ENCODE measurements at places on chromosomes 1 and 21.

DNA sequence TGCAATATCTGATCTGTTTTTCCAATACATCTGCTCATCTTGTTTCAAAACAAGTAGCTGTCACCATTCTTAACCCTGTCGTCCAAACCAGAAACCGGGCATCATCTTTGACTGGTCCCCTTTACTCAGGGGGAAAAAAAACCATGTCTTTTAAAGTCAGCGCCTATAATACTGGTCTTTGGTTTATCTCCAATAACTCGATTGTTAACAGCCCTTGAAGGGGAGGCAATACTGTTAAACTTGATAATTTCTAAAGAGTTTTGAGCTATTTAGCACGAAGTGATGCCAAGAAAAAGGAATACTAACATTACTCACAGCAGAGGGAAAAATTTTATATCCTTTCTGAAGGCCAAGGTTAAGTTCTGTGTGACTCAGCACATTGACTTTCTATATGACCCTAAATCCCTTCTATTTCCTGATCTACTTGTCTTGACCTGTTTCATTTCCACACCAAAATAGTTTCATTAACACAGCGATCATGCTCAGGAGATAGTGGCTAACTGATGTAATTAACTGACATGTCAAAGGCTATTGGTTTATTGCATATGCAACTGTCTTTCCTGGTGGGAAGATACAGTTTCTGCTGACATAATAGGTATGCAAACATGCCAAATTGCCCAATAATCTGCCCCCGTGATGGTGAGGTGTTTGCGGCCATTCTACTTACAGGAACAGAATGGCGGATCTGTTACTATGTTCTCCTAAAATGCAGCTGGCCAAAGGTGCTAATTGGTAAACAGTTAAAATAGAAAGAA is 59.1 kb downstream of the NFIA start:
- peak; percentile 59 for DNase-seq
- peak overlapping the region; percentile 44 for H3K27ac ChIP-seq
- no peak overlapping the region for H3K4me3 ChIP-seq
- no peaks in the 10 kb centered on the region for H3K27me3 ChIP-seq
- H3K36me3 ChIP-seq, result no peaks in the 10 kb centered on the region
- peaks cover 11% of the 10 kb centered on the region for H3K4me1 ChIP-seq

- H3K27ac ChIP-seq, result no peak overlapping the region
- H3K36me3 ChIP-seq, result no peaks in the 10 kb centered on the region
- DNase-seq, result no peak
- H3K27me3 ChIP-seq, result no peaks in the 10 kb centered on the region
These were observed 11.3 kb downstream of the UBE2G2 start for GRCh38 chr21:44790368-44790767.

DNA sequence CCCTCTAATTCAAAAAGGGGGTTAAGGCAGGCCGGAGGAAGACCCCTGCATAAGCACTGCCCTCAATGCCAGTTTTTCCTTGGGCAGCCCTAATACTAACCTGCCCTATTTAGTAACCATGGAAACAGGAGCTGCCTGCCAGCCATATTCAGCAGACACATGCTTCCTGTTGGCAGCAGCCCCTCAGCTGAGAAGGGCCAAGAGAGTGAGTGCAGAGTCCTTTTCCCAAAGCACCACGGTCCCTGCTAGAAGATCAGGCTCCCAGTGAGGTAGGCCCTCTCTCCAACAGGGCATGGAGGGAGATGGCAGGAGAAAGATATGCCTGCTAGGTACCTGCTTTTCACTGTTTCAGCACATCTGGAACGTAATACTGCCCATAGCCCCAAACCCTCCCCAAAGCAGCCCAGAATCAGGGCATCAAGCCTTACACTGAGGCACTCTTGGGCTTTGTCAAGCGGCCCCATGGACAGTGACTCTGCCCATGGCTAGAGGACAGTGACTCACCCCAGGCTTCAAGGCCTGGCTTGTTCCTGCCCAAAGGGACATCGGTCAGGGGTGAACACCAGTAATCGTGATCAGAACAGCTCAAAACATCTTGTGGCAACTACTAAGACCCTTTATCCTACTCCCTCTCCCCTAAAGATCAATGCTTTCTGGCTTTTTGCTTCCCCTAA is 64.5 kb downstream of the BCAR3 start:
- no peaks in the 10 kb centered on the region for H3K27me3 ChIP-seq
- H3K4me3 ChIP-seq, result no peak overlapping the region
- DNase-seq, result peak; percentile 61
- H3K36me3 ChIP-seq, result no peaks in the 10 kb centered on the region

- H3K4me3 ChIP-seq, result no peak overlapping the region
- H3K4me1 ChIP-seq, result no peaks in the 10 kb centered on the region
- DNase-seq, result peak; percentile 44
- no peaks in the 10 kb centered on the region for H3K36me3 ChIP-seq
These were observed 8.6 kb downstream of the MORN1 start for GRCh38 chr1:2382621-2383361.

DNA sequence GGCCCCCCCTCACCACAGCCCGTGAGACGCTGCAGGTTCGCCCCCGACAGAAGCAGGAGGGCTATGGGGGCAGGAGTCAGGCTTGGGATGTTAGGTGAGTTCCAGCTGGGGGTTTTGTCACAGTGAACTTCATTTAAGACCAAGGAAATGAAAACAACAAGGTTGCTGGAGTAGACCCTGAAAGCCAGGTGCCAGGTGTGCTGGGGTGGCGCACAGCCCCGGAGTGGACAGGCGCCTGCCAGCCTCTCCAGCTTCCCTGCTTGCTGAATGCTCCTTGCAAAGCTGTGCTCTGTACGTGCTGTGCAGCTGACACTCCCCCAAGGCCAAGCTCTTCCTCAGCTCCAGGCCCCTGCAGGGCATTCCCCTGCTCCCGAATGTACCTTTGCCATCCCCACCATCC is 102.4 kb downstream of the PGBD5 start:
- H3K27me3 ChIP-seq, result no peaks in the 10 kb centered on the region
- no peaks in the 10 kb centered on the region for H3K36me3 ChIP-seq
- H3K4me1 ChIP-seq, result no peaks in the 10 kb centered on the region
- no peak overlapping the region for H3K27ac ChIP-seq
- H3K4me3 ChIP-seq, result no peak overlapping the region

GRCh38 chr1:82317671-82318070 is 516.9 kb downstream of the ADGRL2 start:
- no peaks in the 10 kb centered on the region for H3K36me3 ChIP-seq
- H3K4me3 ChIP-seq, result no peak overlapping the region
- H3K27ac ChIP-seq, result no peak overlapping the region
- H3K27me3 ChIP-seq, result no peaks in the 10 kb centered on the region

DNA sequence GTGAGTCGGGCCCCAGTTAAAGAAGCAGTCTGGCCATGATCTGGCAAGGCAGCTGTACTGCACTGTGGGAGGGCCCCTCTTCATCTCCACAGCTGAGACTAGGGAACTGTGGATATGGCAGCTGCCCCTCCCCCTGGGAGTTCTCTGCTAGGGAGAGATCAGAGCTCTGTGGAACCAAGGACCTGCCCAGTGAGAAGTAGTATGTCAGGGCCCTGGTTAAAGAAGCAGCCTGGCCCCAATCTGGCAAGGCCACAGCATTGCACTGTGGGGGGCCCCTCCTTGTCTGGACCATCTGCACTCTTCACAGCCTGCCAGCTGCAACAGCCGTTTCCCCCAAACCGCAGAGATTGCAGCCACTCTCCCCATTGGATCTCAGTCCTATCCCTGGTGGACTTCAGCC is 208.5 kb downstream of the DNAH14 start:
- H3K4me3 ChIP-seq, result no peak overlapping the region
- no peaks in the 10 kb centered on the region for H3K27me3 ChIP-seq
- DNase-seq, result no peak
- no peaks in the 10 kb centered on the region for H3K4me1 ChIP-seq
- no peaks in the 10 kb centered on the region for H3K36me3 ChIP-seq

DNA sequence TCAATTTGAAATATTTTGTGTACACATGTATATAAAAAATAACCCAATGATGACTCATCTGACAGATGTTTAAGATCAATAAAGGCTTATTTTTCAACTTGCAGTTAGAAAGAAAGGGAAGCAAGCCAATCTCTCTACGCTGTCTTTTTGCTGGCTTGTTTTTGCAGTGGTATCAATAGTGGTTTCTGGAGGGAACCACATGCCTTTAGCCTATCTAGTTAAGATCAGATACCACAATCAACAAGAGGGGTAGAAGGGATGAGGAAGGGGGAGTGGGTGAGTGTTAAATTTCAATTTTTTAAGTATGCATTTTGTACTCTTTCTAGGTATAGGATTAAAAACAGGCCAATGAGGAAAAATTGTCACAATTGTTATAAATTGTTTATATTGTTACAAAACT is 276.2 kb downstream of the KCNH1 start:
- H3K36me3 ChIP-seq, result no peaks in the 10 kb centered on the region
- no peak for DNase-seq
- no peaks in the 10 kb centered on the region for H3K4me1 ChIP-seq
- no peaks in the 10 kb centered on the region for H3K27me3 ChIP-seq
- no peak overlapping the region for H3K4me3 ChIP-seq

GRCh38 chr1:158154501-158154900 is 26.2 kb upstream of the CD1D start:
- peaks cover 7% of the 10 kb centered on the region for H3K4me1 ChIP-seq
- H3K27me3 ChIP-seq, result no peaks in the 10 kb centered on the region
- no peak overlapping the region for H3K27ac ChIP-seq
- H3K4me3 ChIP-seq, result no peak overlapping the region
- H3K36me3 ChIP-seq, result no peaks in the 10 kb centered on the region
- DNase-seq, result no peak

GRCh38 chr1:202807451-202807925 is 733 bp downstream of the KDM5B start:
- peaks cover 26% of the 10 kb centered on the region for H3K4me1 ChIP-seq
- peak overlapping the region; percentile 96 for H3K4me3 ChIP-seq
- H3K27me3 ChIP-seq, result no peaks in the 10 kb centered on the region
- peak overlapping the region; percentile 96 for H3K27ac ChIP-seq

- no peaks in the 10 kb centered on the region for H3K27me3 ChIP-seq
- H3K4me3 ChIP-seq, result no peak overlapping the region
- DNase-seq, result no peak
- no peaks in the 10 kb centered on the region for H3K4me1 ChIP-seq
- H3K36me3 ChIP-seq, result no peaks in the 10 kb centered on the region
These were observed 38.5 kb downstream of the MAP3K7CL start for GRCh38 chr21:29168891-29169315.

GRCh38 chr1:26094076-26094669 is 17.5 kb upstream of the PDIK1L start:
- H3K27ac ChIP-seq, result no peak overlapping the region
- no peak overlapping the region for H3K4me3 ChIP-seq
- no peaks in the 10 kb centered on the region for H3K36me3 ChIP-seq
- no peaks in the 10 kb centered on the region for H3K4me1 ChIP-seq

DNA sequence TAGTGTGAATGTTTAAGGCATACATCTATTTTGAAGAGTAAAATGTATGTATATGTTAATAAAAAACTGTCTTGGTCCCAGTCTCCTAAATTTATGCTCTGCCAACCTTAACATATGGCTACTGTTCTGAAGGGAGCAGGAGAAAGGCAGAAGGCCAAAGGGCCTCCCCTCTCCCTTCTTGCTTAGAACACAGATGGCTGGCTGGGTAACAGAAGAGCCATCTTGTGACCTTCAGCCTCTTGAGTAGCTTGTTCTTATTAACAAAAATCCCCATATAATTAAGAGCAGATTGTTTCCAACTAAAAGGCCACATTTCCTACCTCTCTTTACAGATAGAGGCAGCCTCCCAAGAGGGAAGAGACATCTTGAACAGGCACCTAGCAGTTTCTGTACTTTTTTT is 36.1 kb downstream of the EPB41 start:
- no peaks in the 10 kb centered on the region for H3K36me3 ChIP-seq
- no peak overlapping the region for H3K4me3 ChIP-seq
- no peak overlapping the region for H3K27ac ChIP-seq
- no peak for DNase-seq
- H3K27me3 ChIP-seq, result no peaks in the 10 kb centered on the region
- no peaks in the 10 kb centered on the region for H3K4me1 ChIP-seq

GRCh38 chr1:230465691-230466090 is 39.6 kb upstream of the PGBD5 start:
- DNase-seq, result no peak
- H3K27ac ChIP-seq, result no peak overlapping the region
- H3K36me3 ChIP-seq, result no peaks in the 10 kb centered on the region
- no peaks in the 10 kb centered on the region for H3K27me3 ChIP-seq

- no peak overlapping the region for H3K4me3 ChIP-seq
- no peak overlapping the region for H3K27ac ChIP-seq
- DNase-seq, result no peak
- no peaks in the 10 kb centered on the region for H3K4me1 ChIP-seq
These were observed 399.5 kb downstream of the LMO4 start for GRCh38 chr1:87728169-87728568.

GRCh38 chr1:24693827-24694379 is 50.8 kb downstream of the SRRM1 start:
- H3K27me3 ChIP-seq, result no peaks in the 10 kb centered on the region
- no peaks in the 10 kb centered on the region for H3K4me1 ChIP-seq

- no peaks in the 10 kb centered on the region for H3K4me1 ChIP-seq
- no peaks in the 10 kb centered on the region for H3K36me3 ChIP-seq
These were observed 99.7 kb upstream of the IRF2BP2 start for GRCh38 chr1:234709473-234710228.

GRCh38 chr1:110135246-110135645 is 15.0 kb upstream of the SLC6A17 start:
- H3K4me3 ChIP-seq, result no peak overlapping the region
- no peak overlapping the region for H3K27ac ChIP-seq
- DNase-seq, result no peak
- H3K27me3 ChIP-seq, result peaks cover 4% of the 10 kb centered on the region

- H3K4me1 ChIP-seq, result peaks cover 4% of the 10 kb centered on the region
- DNase-seq, result no peak
- H3K27ac ChIP-seq, result peak overlapping the region; percentile 8
- H3K4me3 ChIP-seq, result no peak overlapping the region
- H3K27me3 ChIP-seq, result no peaks in the 10 kb centered on the region
- no peaks in the 10 kb centered on the region for H3K36me3 ChIP-seq
These were observed 98.2 kb upstream of the ARTN start for GRCh38 chr1:43835082-43836021.

DNA sequence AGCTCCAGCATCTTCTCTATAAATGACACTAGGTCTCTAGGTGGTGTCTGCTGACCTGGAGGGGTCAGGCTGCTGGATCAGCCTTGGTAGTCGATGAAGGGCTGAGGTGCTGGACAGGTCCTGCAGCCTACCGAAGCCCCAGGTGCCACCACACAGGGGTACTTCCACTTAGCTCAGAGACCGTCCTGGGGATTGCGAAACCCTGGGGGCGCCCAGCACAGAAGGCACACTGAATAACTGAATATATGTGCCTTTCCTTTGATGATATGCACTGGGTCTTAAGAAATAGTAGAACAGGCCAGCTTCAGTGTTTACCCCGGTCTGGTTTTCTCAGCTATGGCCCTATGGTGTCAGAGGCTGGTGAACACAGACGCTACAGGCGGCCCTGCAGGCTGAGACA is 10.9 kb downstream of the UBE2J2 start:
- H3K4me1 ChIP-seq, result no peaks in the 10 kb centered on the region
- no peak overlapping the region for H3K27ac ChIP-seq
- no peaks in the 10 kb centered on the region for H3K27me3 ChIP-seq
- H3K36me3 ChIP-seq, result peaks cover 14% of the 10 kb centered on the region
- no peak overlapping the region for H3K4me3 ChIP-seq
- no peak for DNase-seq

Data from colonic mucosa (tissue), 4 donors.